GM12865 (cell line): ENCODE measurements at places on chromosomes 5 and 9.

GRCh38 chr9:87324613-87325194 is 173.0 kb upstream of the DAPK1 start:
- peak; percentile 55 for DNase-seq

- no peak for DNase-seq
These were observed 21.8 kb downstream of the LURAP1L start for GRCh38 chr9:12796601-12797000.

DNA sequence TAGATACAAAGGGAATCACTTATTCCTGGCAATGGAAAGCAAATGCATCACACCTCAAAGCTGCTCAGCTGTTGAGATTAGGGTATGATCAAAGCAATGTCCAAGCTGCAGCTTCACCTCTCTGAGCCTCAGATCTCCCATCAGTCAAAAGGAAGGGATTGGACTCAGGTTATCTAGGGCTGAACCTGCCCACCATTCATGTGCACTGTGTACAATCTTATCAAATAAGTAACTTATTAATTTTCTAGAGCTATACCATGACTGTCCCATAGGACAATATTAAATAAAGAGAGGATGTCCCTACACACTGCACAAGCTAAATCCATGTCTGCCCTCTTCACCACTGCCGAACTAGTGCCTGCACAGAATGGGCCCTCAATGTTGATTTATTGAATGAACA is 127.0 kb downstream of the HSD17B3 start:
- no peak for DNase-seq

- DNase-seq = peak; percentile 92
These were observed 84.6 kb downstream of the ANKRD55 start for GRCh38 chr5:56148453-56148971.

DNA sequence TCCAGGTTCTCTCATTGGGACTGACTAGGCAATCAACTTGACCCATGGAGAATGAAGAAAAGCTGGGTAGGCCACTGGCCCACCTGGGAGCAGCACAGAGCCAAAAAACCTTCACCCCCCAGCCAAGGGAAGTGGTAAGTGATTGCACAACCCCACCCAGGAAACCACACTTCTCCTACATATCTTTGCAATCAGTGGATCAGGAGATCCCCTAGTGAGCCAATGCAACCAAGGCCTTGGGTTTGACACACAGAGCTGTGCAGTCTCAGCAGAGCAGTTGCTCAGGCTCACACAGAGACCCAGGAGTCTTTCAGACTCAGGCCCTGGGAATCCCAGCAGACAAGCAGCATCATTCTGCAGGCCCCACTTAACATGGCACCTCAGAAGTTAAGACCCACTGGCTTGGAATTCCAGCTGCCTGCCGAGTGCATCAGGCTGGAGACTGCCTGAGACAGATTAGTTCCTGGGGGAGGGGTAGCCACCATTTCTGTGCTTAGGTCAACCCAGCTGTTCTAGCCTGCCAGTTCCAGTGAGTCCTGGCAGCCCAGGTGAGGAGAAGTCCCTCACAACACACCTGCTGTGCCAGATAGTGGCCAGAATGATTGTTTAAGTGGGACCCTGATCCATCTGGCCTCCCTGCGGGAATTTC is 136.4 kb downstream of the SAXO1 start:
- peak; percentile 20 for DNase-seq

- no peak for DNase-seq
These were observed 36.0 kb downstream of the HMGXB3 start for GRCh38 chr5:150036513-150036912.

- peak; percentile 88 for DNase-seq
These were observed 126.8 kb downstream of the EHMT1 start for GRCh38 chr9:137745541-137745991.

- no peak for DNase-seq
These were observed 244.9 kb downstream of the TRIM36 start for GRCh38 chr5:114924769-114925168.

- peak; percentile 63 for DNase-seq
These were observed 61.2 kb upstream of the JAK2 start for GRCh38 chr9:4923580-4924544.

DNA sequence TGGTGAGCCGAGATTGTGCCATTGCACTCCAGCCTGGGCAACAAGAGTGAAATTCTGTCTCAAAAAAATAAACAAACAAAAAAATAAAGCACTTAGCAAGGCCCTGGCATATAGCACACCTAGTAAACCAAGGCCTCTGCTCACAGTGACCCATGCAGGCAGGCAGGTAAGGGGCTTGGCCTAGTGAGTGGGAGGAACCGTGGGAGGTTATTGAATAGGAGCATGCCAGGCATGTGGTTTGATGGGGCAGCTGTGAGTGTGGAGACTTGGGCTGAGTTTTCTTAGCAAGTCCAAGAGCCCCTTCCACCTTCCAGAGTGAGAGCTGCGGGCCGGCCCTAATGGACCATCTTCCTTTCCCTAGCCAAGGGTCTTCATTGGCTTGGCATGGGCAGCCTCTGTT is 4.5 kb upstream of the NDST1 start:
- no peak for DNase-seq

- no peak for DNase-seq
These were observed 32.1 kb downstream of the GRIN3A start for GRCh38 chr9:101706261-101706798.

DNA sequence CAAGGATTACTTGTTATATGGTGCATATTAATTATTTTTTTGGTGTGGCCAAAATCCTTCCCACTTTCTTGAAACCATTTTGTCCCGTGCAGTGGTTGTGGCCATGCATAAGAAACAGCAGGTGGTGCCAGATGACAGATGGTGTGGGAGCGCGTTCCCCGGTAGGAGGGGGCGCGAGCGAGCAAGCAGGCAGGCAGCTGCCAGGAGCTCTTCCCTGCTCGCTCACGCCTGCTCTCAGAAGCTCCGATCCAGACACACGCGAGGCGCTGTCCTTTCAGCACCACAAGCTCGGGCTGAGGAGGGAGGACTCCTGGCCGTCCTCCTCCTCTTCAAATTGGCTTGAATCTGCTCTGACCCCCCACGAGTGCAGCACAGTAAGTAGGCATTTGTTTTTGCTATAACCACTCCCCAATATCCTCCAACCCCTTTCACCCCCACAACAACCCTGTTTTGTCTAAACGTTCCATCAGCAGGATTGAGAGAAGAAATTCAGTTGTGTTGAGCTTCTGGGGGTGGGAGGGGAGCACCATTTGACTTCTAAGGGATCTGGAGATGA is at the start of gene NSG2:
NSG2 (plus strand) TSS at position 237 of the 556 bp plus-strand sequence. CDS start 1,050 bp downstream, outside the sequence.
- peak; percentile 89 for DNase-seq

DNA sequence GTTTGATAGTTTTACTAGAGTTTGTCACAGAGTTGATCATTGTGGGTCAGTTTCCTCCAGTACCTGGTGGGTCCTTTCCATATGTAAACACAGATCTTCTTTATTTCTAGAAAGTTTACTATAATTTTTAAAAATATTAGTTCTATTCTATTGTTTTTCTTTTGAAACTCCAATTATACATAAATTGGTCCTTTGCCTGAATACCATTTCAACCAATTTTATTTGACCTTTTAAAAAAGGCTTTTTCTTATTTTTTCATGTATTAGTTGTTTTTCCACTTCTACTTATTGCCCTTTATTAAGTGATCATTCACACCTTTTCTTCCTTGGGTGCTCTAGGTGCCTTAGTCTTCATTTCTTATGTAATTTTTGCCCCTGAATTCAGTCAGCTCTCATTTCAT is 33.0 kb upstream of the MUSK start:
- DNase-seq = no peak

- no peak for DNase-seq
These were observed 31.4 kb upstream of the SPTLC1 start for GRCh38 chr9:92146610-92147009.

DNA sequence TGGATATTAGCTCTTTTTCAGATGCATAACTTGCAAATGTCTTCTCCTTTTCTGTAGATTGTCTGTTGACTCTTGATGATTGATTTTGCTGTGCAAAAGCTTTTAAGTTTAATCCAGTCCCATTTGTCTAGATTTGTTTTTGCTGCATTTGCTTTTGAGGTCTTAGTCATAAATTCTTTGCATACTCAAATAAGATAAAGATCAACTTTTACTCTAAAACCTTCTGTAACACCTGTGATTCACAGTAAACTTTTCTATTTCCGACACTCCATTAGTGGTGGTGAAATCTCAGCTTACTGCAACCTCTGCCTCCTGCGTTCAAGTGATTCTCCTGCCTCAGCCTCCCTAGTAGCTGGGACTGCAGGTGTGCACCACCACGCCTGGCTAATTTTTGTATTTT is 239.0 kb upstream of the ST8SIA4 start:
- no peak for DNase-seq

DNA sequence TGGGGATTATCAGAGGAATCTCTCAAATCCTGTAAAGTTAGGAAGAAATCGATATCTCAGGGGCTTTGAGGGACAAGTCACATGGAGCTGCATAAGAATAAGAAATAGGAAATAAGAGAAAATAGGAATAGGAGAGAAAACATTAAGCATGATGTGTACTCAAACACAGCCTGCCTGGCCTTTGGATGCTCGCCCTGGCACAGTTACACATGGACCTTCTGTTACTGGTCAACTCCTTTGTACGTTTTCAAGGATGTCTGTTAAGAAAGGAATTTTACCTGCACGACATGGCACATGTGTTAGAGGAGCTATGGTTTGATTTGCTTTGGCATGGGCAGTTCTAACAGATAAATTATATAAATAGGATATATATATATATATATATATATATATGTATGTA is 321.2 kb downstream of the CDH12 start:
- DNase-seq = no peak

DNA sequence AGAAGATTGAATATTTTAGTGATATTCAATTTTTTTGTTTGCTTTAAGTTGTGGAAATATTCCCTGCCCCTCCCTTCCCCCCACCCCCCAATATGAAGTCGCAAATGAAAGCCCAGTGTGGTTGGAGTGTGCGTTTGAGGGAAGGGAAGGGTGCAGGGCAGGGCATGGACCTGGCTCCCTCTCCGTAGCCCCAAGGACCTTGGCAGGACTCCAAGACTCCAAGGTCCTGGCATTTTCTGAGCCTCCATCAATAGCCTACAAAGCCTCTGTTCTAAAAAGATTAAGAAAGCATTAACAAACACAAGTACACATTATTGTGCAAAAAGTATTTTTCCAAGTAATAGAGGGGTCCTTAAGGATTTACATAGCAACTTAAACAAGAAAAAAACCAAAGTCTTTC is 38.8 kb upstream of the PTPN3 start:
- no peak for DNase-seq

GRCh38 chr9:106287091-106287631 is 575.8 kb upstream of the ZNF462 start:
- no peak for DNase-seq
